ENCODE measurements at places on chromosomes 3 and 15. TPM values are rescaled to one million over a fixed set of nuclear protein-coding genes. Genes with fewer than 3 reads are reported as not detected.

GRCh38 chr3:124459678-124460077 is 270.6 kb upstream of the UMPS start:
- DNase-seq = no peak

GRCh38 chr3:100136921-100137320 is 22.6 kb upstream of the FILIP1L start:
- DNase-seq = no peak

GRCh38 chr3:159859424-159859823 is 129.2 kb upstream of the IL12A start:
- DNase-seq = no peak

- DNase-seq = no peak
Observed at GRCh38 chr3:153066983-153067382, 95.0 kb upstream of the RAP2B start.

DNA sequence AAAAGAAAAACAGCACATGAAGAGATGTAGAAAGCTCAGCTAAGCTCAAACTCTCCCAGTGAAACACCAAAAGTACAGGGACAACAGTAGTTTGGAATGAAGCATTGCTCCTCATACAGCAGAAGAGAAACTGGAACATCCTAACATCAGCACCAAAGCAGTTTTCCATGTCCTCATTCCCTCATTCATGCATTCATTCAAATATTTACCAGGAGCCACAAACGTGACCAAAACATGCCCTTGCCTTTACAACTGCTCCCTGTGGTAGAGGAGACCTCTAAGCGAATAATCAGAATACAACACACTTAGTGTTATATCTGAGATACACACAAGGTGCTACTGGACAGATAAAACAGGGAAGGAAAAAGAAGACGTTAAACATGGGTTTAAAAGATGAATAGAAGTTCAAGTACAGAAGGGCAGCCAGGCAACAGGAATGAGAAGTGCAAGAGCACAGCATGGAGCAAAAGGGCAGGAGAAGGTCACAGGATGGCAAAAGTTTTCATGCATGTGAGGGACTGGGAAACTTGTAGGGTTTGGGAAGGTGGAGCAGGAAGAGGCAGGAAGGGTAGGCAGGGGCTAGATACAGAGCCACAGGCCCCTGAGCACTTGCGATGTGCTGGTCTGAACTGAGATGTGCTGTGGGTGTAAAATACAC is 58.5 kb upstream of the LMCD1 start:
- no peak for DNase-seq

KIAA1143 gene
- 28.2 TPM for total RNA-seq

- DNase-seq = no peak
Observed at GRCh38 chr3:15113471-15113870, 14.5 kb upstream of the RBSN start.

- DNase-seq = no peak
Observed at GRCh38 chr3:85210540-85210939, 251.8 kb downstream of the CADM2 start.

All from NCI-H460 (cell line).